Stimulated activated CD4-positive, alpha-beta T cell treated with anti-CD3 and anti-CD28 coated beads, TNF-alpha, amount 100 ng/mL, for 48 hours (primary cell): ENCODE measurements at places on chromosomes 12 and 14.

DNA sequence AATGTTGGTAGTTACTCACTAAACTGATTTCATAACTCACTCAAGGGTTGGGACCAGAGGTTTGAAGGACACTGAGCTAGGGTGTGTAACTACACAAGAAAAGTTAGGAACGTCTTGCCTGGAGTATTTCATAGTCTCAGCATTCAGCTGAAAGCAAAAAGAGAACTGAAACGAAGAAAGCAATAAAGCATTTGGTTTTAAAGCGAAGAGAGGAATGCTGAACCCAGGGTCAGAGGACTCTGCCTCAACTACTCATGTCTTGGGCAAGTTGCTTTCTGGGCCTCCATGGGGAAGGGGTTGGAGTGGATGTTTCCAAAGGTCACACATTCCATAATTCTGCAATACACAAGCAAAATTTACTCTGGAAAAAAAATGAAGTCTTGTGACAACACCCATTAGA lies 1.4 kb downstream of the GNS start:
- DNase-seq = no peak

- no peak for DNase-seq
These were observed 14.1 kb upstream of the TMEM263 start for GRCh38 chr12:106941481-106942156.

- DNase-seq = peak; percentile 39
These were observed 17.1 kb upstream of the EMP1 start for GRCh38 chr12:13179211-13180074.

GRCh38 chr12:5787828-5788227 lies 157.2 kb downstream of the ANO2 start:
- no peak for DNase-seq

GRCh38 chr14:63436286-63437098 lies 106.7 kb downstream of the PPP2R5E start:
- no peak for DNase-seq

DNA sequence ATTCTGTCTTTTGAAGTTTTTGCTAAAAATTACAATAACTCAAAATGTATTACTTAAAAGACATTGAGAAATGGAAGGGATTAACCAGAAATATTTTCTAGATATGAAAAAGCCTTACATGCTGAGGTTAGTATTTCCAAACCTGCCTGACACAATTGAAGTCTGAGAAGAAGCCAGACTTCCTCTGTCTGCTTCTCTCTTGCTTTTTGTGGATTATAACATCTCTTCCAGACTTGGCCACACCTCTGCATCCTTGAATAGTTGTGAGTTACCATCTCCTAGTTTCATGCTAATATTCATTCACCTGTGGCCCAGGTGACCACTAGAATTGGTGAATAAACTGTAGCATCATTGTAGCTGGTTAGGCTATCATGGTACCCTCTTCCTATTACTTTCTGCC lies 497.6 kb downstream of the SLC16A7 start:
- no peak for DNase-seq

DNA sequence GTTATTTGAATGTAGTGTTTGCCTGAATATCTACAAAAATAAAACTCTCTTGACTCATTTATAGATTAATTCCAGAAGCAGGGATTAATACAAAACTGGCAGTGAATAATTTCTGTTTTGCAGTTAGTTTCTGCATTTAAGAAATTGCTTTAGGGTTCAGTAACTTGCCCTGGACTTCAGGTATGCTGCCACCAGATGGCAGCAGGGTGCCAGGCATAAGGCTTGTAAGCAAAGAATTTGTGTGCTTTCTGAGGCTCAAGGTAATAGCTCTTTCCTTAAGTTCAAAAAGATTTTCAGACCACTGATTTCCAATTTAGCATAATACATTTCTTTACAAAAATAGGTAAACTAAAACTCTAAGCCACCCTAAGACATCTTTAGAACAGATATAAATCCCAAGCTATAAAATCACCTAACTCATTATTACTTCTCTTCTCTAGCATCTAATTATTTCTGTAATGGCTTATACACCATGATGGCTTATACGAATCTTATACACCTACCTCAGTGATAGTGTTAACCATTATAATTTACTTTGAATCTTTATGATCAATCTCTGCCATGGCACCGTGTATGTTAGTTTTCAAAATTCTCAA lies 398.3 kb downstream of the APAF1 start:
- peak; percentile 20 for DNase-seq

- no peak for DNase-seq
These were observed 56.8 kb downstream of the SEL1L start for GRCh38 chr14:81476816-81477215.
